PC-9 (cell line): ENCODE measurements at places on chromosomes 12 and 14. TPM values are rescaled to one million over a fixed set of nuclear protein-coding genes. Genes with fewer than 3 reads are reported as not detected.
A peak's percentile ranks its signal among the peaks of the same experiment; 100 is the strongest.

Gene CLEC4C
- total RNA-seq, result not detected in 2 replicates

Gene ATP5MC2
- total RNA-seq, result 270 and 280 TPM in 2 replicates

Gene TPPP2
- not detected in 2 replicates for total RNA-seq

DNA sequence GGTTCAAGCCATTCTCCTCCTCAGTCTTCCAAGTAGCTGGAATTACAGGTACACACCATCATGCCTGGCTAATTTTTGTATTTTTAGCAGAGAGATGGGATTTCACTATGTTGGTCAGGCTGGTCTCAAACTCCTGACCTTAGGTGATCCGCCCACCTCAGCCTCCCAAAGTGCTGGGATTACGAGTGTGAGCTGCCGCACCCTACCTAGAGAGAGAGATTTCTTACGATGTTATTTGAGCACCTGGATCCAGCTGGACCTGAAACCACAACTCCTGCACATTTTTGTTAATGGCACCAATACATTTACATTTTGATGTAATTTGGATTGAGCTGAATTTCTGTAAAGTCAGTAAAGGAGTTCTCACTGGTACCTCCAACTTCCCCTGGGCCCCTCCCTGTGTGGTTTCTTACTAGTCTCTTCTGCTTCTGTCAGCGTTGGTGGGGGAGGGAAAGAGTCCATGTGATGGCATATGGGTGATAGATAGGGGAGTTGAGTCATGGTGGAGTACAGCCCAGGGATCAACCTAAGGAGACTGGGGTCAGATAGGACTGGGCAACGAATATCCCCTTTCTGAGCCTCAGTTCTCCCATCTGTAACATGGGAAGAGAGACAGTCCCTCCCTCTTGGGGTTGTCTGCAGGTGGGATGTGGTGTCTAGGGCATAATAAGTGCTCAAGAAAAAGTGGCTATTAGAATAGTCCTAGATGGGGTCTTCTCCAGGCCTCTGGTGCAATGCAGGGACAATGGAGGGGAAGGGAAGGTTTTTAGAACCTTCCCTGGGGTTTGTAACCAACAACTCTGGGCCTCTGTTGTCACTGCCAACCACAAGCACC is 83.3 kb upstream of the MED13L start:
- H3K4me1 ChIP-seq, result peaks cover 20% of the 10 kb centered on the region
- no peaks in the 10 kb centered on the region for H3K36me3 ChIP-seq
- DNase-seq, result no peak
- H3K4me3 ChIP-seq, result no peak overlapping the region
- H3K27me3 ChIP-seq, result no peaks in the 10 kb centered on the region

GRCh38 chr12:82886671-82887340 is 200.1 kb downstream of the TMTC2 start:
- no peak overlapping the region for H3K27ac ChIP-seq
- no peaks in the 10 kb centered on the region for H3K36me3 ChIP-seq
- no peak overlapping the region for H3K4me3 ChIP-seq

GRCh38 chr14:50045039-50045711 is 71.2 kb downstream of the VCPKMT start:
- H3K36me3 ChIP-seq, result no peaks in the 10 kb centered on the region
- H3K4me1 ChIP-seq, result peaks cover 81% of the 10 kb centered on the region
- H3K27me3 ChIP-seq, result no peaks in the 10 kb centered on the region
- peak; percentile 89 for DNase-seq
- H3K4me3 ChIP-seq, result no peak overlapping the region
- H3K27ac ChIP-seq, result peak overlapping the region; percentile 99

DNA sequence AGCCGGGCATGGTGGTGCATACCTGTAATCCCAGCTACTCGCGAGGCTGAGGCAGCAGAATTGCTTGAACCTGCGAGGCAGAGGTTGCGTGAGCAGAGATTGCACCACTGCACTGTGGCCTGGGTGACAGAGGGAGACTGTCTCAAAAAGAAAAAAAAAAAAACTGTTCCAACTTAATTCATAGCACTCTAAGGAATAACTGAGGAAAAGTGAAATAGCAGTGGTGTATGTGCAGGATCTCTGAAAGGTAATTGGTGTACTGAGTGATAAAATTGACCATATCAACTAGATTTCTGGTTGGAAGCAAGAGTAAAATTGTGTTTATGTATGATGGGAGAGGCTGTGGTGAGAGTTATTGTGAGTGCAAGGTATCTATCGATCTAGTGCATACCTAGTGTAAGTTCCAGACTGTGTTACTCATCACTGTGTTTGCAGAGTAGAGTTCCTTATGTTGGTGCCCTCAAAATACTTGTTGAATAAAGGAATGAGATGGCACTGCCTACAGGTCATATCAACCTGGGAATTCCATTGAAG is 6.3 kb downstream of the CAND1 start:
- H3K4me1 ChIP-seq, result peaks cover 47% of the 10 kb centered on the region
- 0 out of 2 replicates have a peak overlapping the region, but pooled peaks have one; percentile 6 for H3K4me3 ChIP-seq
- no peaks in the 10 kb centered on the region for H3K27me3 ChIP-seq

DNA sequence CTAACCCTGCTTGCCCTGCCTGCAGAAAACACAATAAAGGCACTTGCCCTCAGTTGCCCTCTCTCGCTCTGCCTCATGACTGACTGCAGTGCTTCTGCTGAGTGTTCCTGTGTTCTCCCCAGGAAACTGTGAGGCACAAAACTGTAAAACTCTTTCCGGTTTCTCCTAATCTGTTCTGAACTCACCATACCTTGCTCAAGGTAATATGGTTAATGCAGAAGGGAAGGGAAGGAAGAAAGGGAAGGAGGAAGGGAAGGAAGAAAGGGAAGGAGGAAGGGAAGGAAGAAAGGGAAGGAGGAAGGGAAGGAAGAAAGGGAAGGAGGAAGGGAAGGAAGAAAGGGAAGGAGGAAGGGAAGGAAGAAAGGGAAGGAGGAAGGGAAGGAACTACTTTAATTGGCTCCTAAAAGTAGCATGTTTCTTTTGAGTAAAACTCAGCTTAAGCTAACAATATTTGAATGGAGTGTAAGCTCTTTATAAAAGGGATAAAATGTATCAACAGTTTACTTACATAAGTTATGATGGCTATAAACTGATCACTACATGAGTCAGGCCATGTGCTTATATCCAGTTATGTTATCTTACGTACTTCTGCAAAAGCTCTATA is 334.0 kb upstream of the CLEC14A start:
- no peaks in the 10 kb centered on the region for H3K4me1 ChIP-seq
- no peak overlapping the region for H3K27ac ChIP-seq
- H3K36me3 ChIP-seq, result no peaks in the 10 kb centered on the region
- H3K27me3 ChIP-seq, result no peaks in the 10 kb centered on the region

- no peaks in the 10 kb centered on the region for H3K36me3 ChIP-seq
- H3K4me3 ChIP-seq, result no peak overlapping the region
- no peak overlapping the region for H3K27ac ChIP-seq
- H3K4me1 ChIP-seq, result peaks cover 13% of the 10 kb centered on the region; the same call in 1 of the 2 replicates
These were observed 11.1 kb upstream of the CMAS start for GRCh38 chr12:22034709-22035506.

GRCh38 chr12:113818833-113819232 is 147.3 kb downstream of the RBM19 start:
- no peaks in the 10 kb centered on the region for H3K4me1 ChIP-seq
- no peaks in the 10 kb centered on the region for H3K36me3 ChIP-seq
- H3K27ac ChIP-seq, result no peak overlapping the region
- H3K4me3 ChIP-seq, result no peak overlapping the region
- H3K27me3 ChIP-seq, result no peaks in the 10 kb centered on the region
